ENCODE measurements at places on chromosomes 16 and 17.

DNA sequence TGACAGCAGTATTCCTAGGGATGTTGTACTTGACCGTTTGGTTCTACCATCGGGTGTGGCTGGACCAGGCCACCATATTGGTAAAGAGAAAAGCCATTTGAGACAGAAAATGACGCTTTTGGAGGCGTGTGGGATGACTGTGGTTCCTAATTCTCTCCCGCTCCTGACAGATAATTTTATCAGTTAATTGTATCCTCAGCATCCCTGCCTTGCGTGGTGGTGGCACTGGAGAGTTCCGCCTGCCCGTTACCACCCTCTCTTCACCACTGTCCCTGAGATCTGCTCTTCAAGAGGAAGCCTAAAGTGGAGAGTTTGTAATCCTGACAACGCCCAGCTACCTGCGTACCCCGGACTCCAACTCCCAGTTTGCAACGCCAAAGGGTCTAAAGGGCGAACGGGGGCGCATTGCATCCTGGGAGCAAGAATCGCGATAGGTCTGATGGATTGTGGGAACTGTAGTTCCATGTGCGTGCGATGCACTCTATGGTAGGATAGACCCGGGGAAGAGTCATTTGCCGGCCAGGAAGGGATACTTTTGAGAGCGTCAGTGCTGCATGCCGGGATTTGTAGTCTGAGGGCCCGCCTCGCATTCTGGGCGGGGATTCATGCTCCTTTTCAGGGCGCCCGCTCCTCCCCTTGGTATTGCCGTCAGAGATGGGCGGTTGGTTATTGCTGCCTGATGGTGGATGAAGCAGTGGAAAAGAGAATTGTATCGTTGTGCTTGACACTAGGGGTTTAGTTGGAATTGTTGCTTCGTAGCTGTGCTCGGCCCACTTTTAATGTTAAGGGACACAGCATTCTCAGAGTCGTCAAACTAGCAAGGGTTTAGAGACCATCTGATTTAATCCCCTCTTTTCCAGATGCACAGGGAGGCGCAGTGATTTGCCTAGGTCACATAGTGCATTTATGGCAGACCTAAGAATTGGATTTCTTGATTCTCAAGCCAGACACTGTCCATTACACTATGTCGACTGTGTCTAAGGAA, 965 bp upstream of the PHF12 start:
- DNase-seq: peak; percentile 100

- peak; percentile 63 for DNase-seq
Observed at GRCh38 chr16:57801809-57802340, 416 bp downstream of the KIFC3 start.

GRCh38 chr17:48825446-48826381, 5.1 kb upstream of the CALCOCO2 start:
- peak; percentile 17 for DNase-seq

DNA sequence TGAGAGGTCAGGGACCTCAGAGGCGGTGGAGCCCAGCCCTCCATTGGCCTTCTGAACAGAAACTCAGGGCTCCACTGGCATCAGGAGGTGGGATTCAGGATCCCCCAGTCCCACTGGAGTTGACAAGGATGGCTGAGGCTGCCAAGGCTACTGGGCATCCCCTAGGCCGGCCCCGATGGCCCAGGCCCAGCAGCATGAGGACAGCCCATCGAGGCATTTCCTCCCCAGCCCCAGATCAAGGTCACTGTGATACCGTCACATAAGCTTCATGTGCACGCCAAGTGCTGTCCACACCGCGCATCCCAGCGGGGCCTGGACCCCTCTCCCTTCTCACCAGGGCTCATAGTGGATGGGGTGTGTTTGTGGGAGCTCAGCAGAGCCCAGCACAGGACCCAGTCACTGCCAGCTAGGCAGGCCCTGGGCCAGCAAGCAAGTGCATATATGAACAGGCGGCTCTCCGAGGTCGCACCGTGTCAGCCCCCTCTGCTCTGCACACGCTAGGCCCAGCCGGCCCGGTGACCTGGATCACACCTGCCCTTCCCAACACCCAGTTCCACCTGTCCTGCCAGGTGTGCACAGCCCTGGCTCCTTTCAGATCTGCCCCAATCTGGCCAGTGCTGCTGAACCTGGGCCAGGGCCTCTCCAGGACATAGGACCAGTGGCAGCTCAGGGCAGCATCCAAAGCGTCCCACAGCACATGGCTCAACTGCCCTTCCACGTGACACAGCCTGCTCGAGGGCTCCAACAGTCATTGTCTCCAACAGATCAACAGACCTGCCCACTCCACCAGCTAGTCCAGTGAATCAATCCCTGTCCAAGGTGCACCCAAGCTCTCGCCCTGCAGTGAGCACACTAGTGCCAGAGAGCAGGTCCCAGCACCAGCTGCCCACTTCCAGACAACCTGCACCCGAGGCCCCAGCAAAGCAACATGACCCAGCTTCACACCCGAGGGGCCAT, 32.8 kb upstream of the RASD1 start:
- DNase-seq: no peak

- DNase-seq: no peak
Observed at GRCh38 chr16:29920288-29921033, 5.6 kb downstream of the KCTD13 start.

DNA sequence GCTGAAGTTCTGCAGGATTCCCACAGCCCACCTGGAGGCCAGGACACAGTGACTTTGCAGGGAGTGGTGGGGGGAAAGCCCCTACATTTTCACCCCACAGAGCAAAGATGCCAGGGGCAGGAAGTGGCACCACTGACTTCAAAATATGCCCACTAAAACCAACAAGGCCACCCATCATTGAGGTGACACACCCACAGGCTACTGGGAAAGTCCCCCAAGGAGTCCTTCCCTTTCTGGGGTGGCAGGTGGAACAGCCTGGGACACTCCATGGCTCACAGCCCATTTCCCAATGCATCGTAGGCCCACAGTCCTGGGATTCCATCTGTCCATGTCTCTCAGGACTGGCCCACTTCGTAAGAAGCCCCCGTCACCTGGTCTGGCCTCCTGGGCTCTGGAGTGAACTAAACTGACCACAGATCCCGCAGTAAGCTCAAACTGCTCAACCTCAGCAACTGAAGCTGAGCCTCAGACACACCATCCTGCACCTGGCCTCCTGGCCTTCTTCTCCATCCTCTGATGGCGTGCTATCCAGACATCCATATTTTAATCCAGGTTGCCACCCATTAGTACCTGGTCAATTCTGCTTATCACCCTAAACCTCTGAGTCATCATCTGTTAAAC, 7.5 kb upstream of the CCL1 start:
- no peak for DNase-seq

DNA sequence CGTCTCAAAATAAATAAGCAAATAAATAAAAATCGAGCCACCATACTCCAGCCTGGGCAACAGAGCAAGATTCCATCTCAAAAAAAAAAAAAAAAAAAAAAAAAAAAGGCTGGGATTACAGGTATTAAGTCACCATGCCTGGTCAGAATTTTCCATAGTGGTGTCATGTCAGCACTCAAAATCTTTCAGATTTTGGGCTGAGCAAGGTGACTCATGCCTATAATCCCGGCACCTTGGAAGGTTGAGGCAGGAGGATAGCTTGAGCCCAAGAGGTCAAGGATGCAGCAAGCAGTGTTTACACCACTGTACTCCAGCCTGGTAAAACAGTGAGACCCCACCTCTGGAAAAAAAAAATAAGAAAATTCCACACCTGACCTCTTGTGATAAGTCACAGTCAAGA, 52.2 kb downstream of the FBXL20 start:
- DNase-seq: no peak

GRCh38 chr16:83533193-83533592, 274.6 kb upstream of the HSBP1 start:
- peak; percentile 76 for DNase-seq

- peak; percentile 32 for DNase-seq
Observed at GRCh38 chr16:69112285-69113129, 7.1 kb downstream of the HAS3 start.

DNA sequence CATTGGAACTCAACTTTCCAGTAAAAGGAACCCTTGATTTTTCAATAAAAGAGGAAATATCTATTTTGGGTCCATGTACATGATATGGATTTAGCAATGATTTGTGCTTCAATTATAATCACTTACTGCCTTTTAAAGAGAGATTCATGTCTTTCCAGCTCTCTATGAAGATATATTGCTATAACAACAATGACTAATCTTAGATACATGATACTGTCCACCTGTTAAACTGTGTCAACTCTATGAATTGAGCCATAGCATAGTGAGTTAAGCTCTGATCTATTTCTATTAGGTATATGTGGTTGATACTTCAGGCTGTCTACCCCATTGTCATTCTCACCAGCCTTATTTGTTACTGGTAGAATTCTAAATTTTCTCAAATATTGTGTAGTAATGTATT, 15.0 kb upstream of the MPHOSPH6 start:
- no peak for DNase-seq

All from fibroblast of skin of back (primary cell).